Kidney (tissue), 22 donors: ENCODE measurements at places on chromosomes 1 and 21. TPM values are rescaled to one million over a fixed set of nuclear protein-coding genes. Genes with fewer than 3 reads are reported as not detected.

Gene ACTL8
- not detected for total RNA-seq

- no peaks in the 10 kb centered on the region for H3K27me3 ChIP-seq
- peak overlapping the region; percentile 21 for H3K4me3 ChIP-seq
- peaks cover 5% of the 10 kb centered on the region for H3K36me3 ChIP-seq
- peak overlapping the region; percentile 61 for H3K27ac ChIP-seq
- H3K4me1 ChIP-seq, result peaks cover 33% of the 10 kb centered on the region
These were observed 5.1 kb downstream of the MAP7D1 start for GRCh38 chr1:36160949-36161485.

Gene SPATA17
- 5.7 TPM for total RNA-seq

Gene SPRR1A
- not detected for total RNA-seq

- H3K27me3 ChIP-seq, result no peaks in the 10 kb centered on the region
- H3K36me3 ChIP-seq, result peaks cover 5% of the 10 kb centered on the region
- H3K4me3 ChIP-seq, result no peak overlapping the region
- H3K4me1 ChIP-seq, result no peaks in the 10 kb centered on the region
These were observed 48.9 kb downstream of the SLC66A1 start for GRCh38 chr1:19360843-19361610.

Gene PDZK1
- total RNA-seq, result 152 TPM

- no peaks in the 10 kb centered on the region for H3K36me3 ChIP-seq
- H3K4me3 ChIP-seq, result peak overlapping the region; percentile 58
- peak overlapping the region; percentile 89 for H3K27ac ChIP-seq
- peak; percentile 67 for DNase-seq
- no peaks in the 10 kb centered on the region for H3K4me1 ChIP-seq
- H3K27me3 ChIP-seq, result no peaks in the 10 kb centered on the region
These were observed 722 bp downstream of the NPHP4 start for GRCh38 chr1:5991381-5992025.

- no peak for DNase-seq
- H3K4me3 ChIP-seq, result no peak overlapping the region
- H3K36me3 ChIP-seq, result no peaks in the 10 kb centered on the region
- no peak overlapping the region for H3K27ac ChIP-seq
- H3K27me3 ChIP-seq, result no peaks in the 10 kb centered on the region
- H3K4me1 ChIP-seq, result no peaks in the 10 kb centered on the region
These were observed 199.5 kb downstream of the LRRIQ3 start for GRCh38 chr1:73998348-73998959.

Gene SELENBP1
- total RNA-seq, result 50.0 TPM

Gene MPZ
- 4.1 TPM for total RNA-seq

DNA sequence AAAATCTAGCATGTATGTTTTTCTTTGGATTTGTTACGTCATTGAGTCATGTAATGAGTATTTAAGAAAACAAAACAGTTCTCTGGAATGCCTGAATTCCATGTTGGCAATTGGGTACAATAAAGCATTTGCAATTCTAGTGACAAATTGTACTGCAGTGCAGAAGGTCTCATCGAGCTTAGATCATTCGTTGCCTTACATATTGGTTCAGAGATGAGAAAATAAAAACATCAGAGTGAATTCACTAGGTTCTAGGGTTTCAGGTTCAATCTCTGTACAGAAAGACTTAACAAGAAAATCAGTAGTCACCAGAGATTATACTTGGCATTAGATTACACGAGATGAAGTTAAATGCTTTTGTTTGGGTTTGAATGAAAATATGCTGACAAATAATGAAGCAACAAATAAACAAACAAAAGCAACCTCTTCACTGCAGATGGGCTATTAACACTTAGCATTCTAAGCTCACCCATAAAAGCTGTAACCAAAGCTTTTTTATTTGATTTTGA is 124.7 kb downstream of the RYR2 start:
- H3K4me1 ChIP-seq, result no peaks in the 10 kb centered on the region
- no peaks in the 10 kb centered on the region for H3K36me3 ChIP-seq
- peak; percentile 23 for DNase-seq

- no peaks in the 10 kb centered on the region for H3K36me3 ChIP-seq
- no peak overlapping the region for H3K27ac ChIP-seq
- H3K4me3 ChIP-seq, result no peak overlapping the region
- DNase-seq, result no peak
- H3K27me3 ChIP-seq, result no peaks in the 10 kb centered on the region
These were observed 65.5 kb downstream of the ACOT7 start for GRCh38 chr1:6328091-6328490.
